ENCODE measurements at places on chromosomes 3 and 15.

- DNase-seq: no peak
Measured at GRCh38 chr3:43521941-43522340, 99.9 kb downstream of the ANO10 start.

DNA sequence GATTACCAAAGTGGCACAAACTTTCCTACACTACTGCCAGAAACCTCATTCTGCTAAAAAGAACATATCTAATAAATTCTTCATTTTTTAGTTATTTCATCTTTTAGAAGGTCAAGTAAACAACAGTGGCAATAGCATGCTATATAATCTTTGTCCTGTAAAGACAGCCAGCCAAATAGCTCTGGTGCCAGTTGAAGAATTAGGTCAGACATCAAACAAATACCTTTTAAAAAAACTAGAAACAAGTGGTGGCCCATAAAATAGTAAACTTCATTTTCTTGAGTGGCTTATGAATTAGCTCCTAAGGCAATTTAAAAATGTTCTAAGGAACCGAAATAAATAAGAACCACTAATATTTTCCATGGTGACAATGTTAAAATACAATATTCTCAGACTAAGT is 19.5 kb downstream of the CCDC14 start:
- no peak for DNase-seq

GRCh38 chr3:23830869-23831484 is 25.2 kb downstream of the UBE2E1 start:
- no peak for DNase-seq

- DNase-seq: no peak
Measured at GRCh38 chr15:40969363-40969762, 16.1 kb downstream of the CHAC1 start.

- no peak for DNase-seq
Measured at GRCh38 chr3:31551646-31552045, 18.9 kb downstream of the STT3B start.

DNA sequence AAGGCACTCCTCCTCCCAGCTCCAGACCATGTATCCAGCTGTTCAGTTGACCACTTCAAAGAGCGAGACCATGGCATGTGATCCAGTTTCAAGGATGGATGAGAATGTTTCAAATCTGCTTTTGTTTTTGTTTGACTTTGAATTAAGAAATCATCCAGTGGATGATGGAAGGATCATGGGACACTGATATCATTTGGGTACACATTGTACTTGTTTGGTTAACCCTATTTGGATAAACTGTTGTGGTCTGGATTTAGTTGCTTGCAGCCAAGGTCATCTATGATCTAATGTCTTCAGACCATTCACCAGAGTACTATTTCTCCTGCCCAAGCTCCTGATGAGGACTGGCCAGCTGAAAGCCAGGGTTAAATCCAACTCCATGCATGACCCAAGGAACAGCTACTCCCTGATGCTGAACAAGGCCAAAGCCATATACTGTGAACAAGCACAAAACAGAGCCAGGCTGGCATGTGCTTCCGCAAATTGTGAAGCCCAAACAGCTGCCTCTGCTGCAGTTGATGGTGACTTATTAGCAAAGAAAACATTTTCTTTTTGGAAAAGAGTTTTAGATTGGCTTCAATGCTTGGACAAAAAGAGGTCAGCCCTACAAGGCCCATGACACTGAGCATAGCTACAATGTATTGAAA is 5.2 kb upstream of the ADAMTS17 start:
- no peak for DNase-seq

- no peak for DNase-seq
Measured at GRCh38 chr15:27933562-27933961, 165.6 kb downstream of the OCA2 start.

DNA sequence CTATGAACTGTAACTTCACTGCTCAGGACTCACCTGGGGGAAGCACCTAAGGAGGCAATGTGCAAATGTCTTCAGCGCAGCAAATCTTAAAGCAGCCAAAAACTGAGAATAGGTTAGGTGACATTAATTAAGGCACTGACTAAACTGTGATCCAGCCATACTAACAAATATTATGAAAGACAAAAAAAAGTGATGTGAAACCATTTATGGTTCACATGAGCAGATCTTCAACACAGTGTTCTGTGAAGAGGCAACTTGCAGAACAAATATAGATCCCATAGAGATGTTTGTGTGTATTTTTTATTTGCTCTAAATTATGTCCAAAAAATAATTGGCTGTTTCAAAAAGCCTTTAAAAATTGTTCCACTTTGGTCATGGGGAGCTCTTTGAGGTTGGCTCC is 24.1 kb upstream of the MITF start:
- no peak for DNase-seq
